ENCODE measurements at places on chromosomes 3 and 15.
A peak's percentile ranks its signal among the peaks of the same experiment; 100 is the strongest.

GRCh38 chr3:132535575-132536441, 61.3 kb upstream of the ACKR4 start:
- DNase-seq: peak; percentile 10

GRCh38 chr3:65855370-65856100, 183.2 kb downstream of the MAGI1 start:
- DNase-seq: no peak

DNA sequence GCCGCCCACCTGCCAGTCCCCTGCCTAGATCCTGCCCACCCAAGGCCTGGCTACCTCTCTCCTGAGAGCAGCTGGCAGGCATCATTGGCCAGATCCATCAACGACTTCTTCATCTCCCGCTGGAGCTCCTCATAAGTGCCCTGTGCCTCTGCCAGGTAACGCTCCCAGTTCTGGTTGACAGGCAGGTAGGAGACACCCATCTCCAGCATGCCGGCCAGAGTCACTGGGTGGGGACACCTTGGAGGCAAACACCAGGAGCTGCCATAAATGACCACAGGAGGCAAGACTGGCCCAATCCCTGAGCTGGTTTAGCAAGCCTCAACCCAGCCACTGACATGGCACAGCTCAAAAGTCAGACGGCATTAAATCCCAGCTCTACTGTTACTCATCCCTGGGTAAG, 7.5 kb downstream of the POLG start:
- DNase-seq: no peak

DNA sequence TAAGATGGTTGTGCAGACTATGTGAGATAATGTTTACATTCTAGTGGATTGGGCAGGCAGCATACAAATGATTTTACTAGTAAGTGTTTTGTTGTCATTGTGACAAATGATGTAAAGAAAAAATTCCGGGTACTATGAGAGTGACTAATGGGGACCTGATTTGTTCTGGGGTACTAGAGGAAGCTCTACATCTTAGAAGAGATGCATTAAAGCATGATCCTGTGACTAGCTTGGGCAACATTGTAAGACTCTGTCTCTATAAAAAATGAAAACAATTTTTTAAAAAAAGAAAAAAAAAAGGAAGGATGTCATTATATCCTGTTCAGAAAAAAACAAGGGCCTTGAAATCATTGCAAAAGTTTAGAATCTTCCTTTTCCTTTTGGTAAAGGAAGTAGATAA, 58.1 kb upstream of the MYRIP start:
- DNase-seq: no peak

DNA sequence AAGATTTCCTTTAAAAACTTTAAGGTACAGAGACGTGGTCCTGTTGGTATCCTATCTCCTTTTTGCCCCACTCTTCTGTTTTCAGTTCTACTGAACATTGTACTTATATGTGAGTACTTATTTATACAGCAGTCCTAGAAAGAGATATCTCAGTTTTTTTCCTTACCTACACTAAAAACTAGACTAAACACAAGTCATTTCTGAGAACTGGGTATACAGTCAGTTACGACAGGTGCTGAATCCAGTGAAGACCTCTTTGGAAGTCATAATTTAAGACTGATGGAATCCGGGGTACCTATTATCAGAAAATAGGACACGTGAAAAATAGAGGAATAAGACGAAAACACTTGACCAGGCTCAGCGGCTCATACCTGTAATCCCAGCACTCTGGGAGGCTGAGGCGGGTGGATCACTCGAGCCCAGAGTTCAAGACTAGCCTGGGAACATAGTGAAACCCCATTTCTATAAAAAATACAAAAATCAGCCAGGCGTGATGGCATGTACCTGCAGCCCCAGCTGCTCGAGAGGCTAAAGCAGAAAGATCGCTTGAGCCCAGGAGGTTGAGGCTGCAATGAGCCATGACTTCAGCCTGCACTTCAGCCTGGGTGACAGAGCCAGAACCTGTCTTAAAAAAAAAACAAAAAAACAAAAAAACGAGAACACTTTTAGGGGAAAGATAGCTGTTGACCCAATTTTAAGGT, 76.3 kb downstream of the KLHL25 start:
- no peak for DNase-seq

GRCh38 chr3:170598091-170598502, 12.2 kb upstream of the SLC7A14 start:
- no peak for DNase-seq

DNA sequence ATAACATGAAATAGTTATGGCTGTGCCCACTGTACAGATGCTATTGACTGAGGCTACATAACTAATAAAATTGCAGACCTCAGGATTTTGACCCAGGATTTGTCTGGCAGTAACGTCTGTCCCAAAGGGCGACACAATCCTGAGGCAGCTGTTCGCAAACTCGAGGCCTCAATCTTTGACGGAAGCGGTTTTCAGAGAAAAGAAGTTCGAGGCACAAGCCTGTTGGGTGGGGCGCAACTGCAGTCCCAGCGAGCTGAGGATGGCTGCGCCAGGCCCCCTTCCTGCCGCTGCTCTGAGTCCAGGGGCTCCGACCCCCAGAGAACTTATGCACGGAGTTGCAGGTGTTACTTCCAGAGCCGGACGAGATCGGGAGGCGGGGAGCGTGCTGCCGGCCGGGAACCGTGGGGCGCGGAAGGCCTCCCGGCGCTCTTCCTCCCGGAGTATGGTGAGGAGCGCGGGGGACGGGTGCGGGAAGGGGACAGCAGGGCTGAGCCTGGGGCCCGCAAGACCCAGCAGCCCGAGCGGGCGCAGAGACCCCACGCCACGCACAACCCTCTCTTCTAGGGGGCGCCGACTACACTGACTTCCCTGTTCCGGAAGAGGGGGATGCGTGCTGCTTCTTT, at the start of gene PARP15:
TSS of gene PARP15 (plus strand) at position 242 of the 623 bp plus-strand sequence. CDS start at position 260, 18 bp downstream.
- DNase-seq: no peak

- no peak for DNase-seq
Measured at GRCh38 chr3:28348265-28348628, 274 bp upstream of the ZCWPW2 start.

DNA sequence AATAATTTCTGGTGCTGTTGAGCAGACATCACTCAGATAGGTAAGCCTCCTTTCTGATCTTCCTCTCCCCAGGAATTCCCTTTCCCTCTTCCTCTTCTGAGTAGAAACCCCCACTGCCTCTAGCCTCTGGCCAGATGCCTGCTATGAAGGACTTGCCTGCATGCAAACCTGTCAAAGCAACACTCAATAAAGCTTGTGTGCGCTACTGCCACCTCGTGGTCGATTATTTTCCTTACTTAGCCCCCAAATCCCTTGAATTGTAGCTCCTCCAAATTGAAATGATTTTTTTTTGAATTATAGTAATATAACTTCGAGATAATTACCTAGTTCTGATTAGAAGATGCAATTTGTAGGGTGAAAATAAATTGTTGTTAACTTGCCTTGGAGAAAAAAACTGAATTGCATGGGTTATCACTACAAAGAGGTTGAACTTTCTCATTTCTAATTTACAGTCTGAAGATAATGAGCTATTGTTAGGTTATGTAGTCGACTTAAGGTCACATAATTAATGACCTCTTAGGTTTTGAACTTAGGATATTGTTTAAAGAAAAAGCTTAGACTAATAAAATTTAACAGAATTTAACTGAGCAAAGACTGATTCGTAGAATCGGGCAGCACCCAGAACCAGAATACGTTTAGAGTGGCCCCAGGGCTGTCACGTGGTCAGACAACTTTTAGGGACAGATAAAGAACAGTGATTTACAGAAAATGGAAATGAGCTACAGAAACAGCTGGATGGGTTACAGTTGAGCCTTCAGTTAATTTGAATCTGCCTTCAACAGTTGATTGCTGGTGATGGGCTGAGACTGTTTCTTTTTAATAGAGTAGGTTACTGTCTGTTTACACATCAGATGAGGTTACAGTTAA, 269.3 kb downstream of the ARPP21 start:
- peak; percentile 1 for DNase-seq

- no peak for DNase-seq
Measured at GRCh38 chr3:83224101-83224868, 1462.8 kb upstream of the GBE1 start.

- no peak for DNase-seq
Measured at GRCh38 chr3:80733522-80734176, 965.9 kb upstream of the ROBO1 start.

- DNase-seq: no peak
Measured at GRCh38 chr15:27170851-27171250, 199.9 kb downstream of the GABRG3 start.

DNA sequence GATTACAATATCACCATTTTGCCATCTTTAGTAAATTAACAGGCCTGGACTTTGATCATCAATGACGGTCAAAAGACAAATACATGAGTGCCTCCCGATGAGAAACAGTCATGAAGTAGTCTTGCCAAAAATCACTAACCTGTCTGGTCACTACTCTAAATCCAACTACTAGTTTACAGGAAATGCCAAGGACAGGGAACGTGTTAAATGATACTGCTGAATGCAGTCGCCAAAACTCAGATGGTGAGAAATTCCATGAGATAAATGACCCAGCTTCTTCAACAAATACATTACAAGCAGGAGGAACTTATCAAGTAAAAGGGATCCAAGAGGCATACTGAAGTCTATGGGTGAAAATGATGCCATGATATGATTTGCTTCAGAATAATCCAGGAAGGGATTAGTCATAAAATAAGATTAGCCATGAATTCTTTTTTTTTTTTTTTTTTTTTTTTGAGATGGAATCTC, 35.8 kb upstream of the ATP13A3 start:
- no peak for DNase-seq

GRCh38 chr15:73321496-73322450, 47.0 kb downstream of the HCN4 start:
- no peak for DNase-seq

GRCh38 chr15:31387479-31388118, 61.0 kb downstream of the KLF13 start:
- peak; percentile 77 for DNase-seq

- DNase-seq: no peak
Measured at GRCh38 chr3:98322101-98322500, 31.6 kb upstream of the OR5K4 start.

- no peak for DNase-seq
Measured at GRCh38 chr3:96169111-96169766, 645.2 kb upstream of the EPHA6 start.

DNA sequence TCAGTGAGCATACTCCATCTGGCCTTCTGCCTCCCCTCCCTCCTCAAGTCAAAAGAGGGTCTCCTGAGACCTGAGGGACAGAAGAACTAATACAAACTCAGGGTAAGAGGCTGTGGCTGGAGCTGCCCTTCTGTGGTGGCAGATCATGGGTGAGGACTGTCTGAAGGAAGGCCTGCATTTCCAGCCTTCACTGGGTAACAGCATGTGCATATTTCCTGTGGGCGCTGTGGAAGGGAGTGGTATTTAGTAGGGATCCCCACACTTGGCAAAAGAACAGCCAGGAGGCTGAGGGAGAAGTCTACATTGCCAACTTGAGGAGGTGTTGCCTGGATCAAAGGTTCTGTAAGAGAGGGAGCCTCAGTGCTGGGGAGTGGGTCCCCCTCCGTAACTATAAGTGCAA, 10.1 kb upstream of the ESYT3 start:
- DNase-seq: no peak

GRCh38 chr15:75573648-75574384, 5.3 kb downstream of the PTPN9 start:
- DNase-seq: no peak

- no peak for DNase-seq
Measured at GRCh38 chr15:63373330-63373729, 8.3 kb downstream of the CA12 start.

GRCh38 chr15:69088300-69088965, 72.0 kb upstream of the GLCE start:
- no peak for DNase-seq

DNA sequence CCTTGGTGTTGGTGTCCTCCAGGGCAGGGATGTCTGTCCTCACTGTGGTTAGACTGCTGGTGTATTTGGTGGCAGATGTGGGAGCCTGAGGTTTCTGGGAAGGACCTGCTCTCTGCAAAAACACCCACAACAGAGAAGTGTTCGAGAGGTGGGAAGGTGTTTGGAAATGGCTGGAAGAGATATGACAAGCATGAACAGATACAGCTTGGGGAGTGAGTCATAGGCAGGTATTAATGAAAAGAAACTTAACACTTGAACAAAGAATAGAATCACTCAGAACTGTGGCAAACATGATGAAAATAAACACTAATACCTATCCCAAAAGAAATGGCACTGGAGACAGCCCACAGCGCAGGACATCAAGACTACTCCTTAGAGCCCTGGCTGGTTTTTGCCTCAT, 192.4 kb upstream of the RORA start:
- no peak for DNase-seq

GRCh38 chr3:14297784-14298236, 104.6 kb upstream of the SLC6A6 start:
- no peak for DNase-seq

DNA sequence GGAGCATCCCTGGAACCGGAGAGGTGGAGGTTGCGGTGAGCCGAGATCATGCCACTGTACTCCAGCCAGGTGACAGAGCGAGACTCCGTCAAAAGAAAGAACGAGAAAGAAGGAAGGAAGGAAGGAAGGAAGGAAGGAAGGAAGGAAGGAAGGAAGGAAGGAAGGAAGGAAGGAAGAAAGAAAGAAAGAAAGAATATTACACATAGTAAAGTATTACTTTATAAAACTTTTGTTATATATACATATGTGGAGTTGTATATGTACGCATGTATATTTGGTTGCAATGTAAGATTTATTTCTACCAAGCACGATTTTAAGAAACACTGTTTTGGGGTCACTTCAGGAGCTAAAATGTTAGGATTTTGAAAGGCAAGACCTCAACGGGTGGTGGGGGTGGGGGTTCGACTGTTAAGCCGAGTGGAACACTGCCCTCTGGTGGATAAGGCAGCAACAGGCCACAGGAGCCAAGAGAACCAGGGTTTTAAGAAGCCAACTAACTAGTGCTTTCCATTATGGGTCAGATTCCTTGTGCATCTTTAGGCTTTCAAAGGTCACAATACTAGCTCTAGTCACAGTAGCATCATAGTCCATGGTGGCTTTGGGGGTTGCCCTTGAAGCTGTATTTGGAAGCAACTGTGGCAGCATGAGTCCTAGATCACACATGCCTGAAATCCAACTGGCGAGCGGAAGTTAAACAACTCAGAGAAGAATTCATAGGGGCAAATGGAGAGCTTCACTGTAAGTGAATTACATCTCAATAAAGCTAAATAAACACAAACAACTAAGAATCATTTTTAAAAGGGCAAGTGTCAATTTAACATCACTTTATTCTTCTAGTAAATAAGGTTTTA, 22.5 kb downstream of the GLB1 start:
- DNase-seq: peak; percentile 24

- no peak for DNase-seq
Measured at GRCh38 chr3:112894258-112894657, 47.6 kb upstream of the CD200R1L start.

GRCh38 chr3:188583341-188584161, 429.6 kb downstream of the LPP start:
- no peak for DNase-seq

- DNase-seq: no peak
Measured at GRCh38 chr3:38171622-38172021, 6.3 kb downstream of the OXSR1 start.

GRCh38 chr3:38085943-38086324, 46.9 kb downstream of the DLEC1 start:
- DNase-seq: no peak

DNA sequence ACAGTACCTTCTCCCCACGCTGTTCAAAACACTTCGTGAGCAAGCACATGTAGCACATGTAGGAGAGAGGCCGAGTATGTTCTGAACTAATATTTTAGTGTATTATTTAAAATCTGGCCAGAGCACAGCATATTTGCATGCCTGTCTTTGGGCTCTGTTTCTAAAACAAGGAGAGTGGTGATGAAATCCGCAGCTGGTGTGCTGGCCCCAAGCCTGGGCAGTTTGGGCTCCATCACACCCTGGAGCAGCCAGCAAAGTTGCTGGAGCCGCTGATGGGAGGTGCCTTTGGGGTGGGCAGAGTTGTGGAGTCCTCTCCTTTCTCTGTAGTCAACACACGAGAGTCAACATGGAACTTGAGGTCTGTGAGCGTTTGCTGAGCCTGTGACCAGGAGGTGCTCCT, 116.6 kb downstream of the SLCO3A1 start:
- DNase-seq: no peak

Data from NCI-H774 (cell line).